Smooth muscle cell of the brain vasculature (primary cell): ENCODE measurements at places on chromosomes 7 and 10.

DNA sequence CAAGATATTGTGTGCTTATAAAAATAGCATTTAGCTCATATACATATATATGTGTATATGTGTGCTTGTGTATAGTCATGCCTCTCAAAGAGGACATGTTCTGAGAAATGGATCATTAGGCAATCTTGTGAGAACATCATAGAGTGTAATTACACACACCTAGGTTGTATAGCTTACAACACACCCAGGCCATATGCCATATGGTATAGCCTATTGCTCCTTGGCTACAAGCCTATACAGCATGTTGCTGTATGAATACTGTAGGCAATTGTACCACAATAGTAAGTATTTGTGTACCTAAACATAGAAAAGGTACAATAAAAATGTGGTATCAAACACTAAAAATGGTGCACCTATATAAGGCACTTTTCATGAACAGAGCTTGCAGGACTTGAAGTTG, 1510.5 kb upstream of the LRRTM3 start:
- no peak for DNase-seq

GRCh38 chr10:4199196-4199595, 414.2 kb upstream of the KLF6 start:
- DNase-seq: no peak

DNA sequence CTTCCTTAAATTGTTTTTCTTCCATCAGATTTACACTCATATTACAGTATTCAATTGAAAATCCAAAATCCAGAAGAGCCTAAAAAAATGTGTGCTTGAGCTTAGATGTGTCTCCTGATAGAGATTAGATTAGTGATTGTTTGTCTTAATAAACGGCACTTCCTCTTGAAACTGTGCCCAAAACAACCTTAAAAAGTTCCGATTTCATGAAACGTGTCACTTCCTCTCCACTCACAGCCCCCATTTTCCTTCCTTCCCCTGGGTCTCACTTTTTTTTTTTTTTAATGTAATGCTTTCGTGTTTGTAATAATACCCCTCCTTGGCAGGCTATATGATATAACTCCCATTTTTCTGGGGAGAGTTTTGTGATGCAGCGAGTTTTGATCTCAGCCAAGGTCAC, 114.8 kb upstream of the ADO start:
- no peak for DNase-seq

DNA sequence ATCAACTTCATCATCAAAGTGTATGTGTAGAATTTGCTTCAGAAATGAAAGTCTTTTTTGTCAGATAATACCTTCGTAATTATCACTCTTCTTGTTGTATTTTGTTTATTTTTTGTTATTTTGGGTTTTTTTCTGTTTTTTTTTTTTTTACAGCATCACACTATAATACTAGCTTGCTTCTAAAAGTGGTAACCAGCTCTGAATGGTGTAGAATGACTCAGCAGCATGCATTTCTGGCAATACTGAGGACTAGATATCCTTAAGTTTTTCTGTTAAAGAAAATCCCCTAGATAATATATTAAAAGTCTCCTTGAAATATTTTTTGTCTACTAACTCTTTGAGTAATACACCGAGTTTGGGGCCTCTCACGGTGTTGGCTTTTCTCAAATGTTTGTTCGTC, 109.1 kb downstream of the LMBR1 start:
- DNase-seq: no peak

- no peak for DNase-seq
Measured at GRCh38 chr7:28301148-28301641, 111.1 kb upstream of the CREB5 start.

DNA sequence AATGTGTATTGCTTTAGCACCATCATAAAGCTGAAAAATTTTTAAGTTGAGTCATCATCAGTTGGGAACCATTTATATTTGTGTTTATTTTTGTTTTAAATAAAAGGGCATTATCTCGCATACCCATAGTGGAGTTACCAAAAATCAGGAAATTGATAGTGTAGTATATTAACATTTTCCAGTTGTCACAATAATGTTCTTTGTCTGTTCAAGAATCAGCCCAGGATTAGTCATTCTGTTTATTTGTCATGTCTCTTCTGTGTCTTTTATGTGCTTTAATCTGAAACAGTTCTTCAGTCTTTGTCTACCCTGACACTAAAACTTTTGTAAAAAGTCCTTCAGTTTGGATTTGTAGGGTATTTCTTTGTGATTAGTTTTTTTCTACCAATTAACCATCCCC, 827.8 kb upstream of the ZWINT start:
- no peak for DNase-seq

DNA sequence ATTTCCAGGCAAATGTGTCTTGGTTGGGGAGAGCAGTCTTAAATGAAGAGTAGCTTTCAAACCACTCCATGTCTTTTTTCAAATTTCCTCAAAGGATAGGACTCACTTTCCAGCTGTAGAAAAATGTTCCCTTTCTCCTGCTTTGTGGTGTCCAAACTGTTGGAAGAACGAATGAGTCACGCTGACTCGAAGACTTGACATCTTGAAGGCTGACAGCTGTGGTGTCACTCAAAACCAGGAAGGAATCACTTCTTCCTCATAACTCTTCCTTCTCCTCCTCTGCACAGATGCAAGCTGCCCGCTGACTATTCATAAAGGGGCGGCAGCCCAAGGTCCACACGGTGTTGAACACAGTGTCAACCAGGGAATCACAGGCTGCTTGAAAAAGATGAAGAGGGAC, 19.2 kb downstream of the PLA2G12B start:
- no peak for DNase-seq

DNA sequence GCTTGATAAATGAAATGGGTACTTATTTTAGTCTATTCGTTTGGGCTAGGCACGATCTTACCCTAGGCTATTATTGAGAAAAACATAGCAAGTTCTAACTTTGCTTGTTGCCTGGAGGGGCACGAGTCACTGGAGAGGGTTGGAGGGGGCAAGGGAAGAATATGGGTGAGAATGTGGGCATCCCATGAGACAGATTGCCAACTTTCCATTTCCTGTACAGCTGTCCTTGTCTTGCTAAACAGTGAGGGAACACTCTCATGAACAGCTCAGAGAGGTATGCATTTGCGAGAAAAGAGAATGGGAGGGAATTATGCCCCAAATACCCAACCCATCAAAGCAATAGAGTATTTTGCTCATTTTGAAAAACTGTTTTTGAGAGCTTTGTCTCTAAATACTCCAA, 9.2 kb downstream of the CDHR3 start:
- no peak for DNase-seq

- DNase-seq: no peak
Measured at GRCh38 chr10:71378336-71379117, 18.2 kb upstream of the CDH23 start.
